Activated CD8-positive, alpha-beta memory T cell treated with anti-CD3 and anti-CD28 coated beads for 1 hour (primary cell): ENCODE measurements at places on chromosomes 16 and 17.

DNA sequence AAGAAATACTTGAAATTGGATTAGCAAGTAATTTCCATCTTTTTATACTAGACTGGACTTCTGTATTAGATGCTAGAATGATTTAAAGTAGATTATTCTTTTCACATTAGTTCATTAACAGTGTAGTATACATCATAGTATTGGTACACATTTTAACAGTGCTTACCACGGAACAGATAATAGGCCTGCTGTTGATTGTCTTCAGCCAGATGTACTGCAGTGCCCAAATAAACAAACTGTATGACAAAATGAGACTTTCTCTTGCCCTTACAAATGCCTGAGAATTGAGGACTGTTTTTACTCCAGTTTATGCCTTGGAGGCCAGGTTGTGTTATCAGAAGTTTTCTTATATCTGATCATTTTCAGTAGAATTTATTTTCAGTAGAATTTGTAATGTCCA lies 631 bp downstream of the EVI2A start:
- no peak for DNase-seq

GRCh38 chr16:57145046-57146021 lies 40.5 kb downstream of the PSME3IP1 start:
- no peak for DNase-seq

GRCh38 chr16:86707171-86707570 lies 128.8 kb downstream of the FOXL1 start:
- DNase-seq = no peak

GRCh38 chr16:68197250-68197649 lies 38.7 kb downstream of the ESRP2 start:
- DNase-seq = no peak

DNA sequence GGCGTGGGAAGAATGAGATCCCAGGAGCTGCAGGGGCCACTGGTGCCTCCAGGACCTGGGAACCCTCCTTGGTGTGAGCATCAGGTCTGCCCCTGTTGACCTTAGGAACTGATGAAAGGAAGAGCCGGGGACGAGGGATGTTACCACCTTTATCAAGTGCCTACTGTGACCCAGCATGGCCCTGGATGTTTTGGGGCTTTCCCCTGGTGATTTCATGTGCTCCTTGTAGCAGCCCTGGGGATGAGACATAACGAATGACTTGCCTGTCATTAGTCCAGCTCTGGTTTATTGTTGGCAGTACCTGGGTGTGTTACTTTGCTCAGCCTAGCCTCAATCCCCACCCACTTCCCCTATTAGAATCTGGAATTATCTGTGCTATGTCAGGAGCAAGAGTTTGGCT lies 39.9 kb downstream of the WSCD1 start:
- no peak for DNase-seq

DNA sequence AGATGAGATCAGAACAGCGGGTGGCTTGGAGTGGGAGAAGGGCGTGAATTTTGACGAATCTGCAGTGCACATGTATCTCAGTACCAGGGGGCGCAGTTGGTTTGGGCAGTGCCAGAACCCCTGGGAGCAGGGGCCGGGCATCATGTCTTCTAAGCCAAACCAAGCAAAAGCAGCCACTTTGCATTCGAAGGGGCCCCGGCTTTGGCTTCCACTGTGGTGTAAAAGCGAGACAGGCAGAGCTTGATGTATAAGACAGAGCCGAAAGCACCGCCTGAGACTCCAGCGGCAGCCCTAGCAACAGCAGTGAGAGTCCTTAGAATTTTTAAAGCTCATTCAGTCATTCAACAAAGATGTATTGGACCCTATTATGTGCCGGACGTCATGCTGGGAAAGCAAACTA lies 3.8 kb upstream of the XYLT1 start:
- no peak for DNase-seq

DNA sequence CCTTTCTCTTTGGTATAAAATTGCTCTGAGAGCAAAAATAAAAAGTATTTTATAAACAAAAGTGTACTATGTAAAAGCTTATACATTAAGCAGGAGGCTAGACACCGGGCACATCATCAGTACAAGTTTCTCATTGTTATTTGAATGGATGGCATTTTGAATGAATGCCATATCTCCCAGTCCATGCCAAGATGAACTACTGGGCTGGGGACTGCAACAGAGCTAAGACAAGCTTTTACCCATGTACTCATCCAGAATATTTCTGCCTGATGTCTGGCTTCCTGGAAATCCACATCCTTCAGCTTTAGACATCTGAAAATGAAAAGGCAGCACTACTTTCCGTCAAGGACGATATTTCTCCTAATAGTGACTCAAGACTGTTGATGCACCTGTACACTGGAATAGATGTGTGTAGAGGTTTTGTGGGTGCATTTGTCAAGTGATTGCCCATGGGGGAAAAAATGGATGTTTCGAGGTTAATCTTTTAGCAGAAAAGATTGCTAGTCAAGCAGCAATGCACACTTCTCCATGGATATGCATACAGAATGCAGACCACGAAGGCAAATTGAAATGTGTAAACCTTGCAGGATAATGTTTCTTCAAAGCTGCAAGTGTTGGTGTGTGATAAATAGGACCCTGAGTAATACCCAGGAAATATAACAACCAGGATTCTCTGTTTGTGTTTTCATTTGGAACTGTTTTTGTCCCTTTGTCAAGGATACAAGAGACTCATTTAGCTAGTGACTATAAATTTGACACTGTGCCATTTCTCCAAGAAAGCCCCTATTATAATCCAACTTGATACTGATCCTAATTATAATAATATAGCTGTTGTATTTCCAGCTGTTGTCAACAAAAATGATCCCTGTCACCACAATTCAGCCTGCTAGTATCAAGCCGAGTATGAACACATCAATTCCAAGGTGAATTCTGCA lies 173.8 kb downstream of the CDH8 start:
- no peak for DNase-seq

GRCh38 chr16:24989494-24989893 lies 25.7 kb downstream of the ARHGAP17 start:
- DNase-seq = no peak
